ENCODE measurements at places on chromosomes 12 and 14.

- no peak for DNase-seq
Observed at GRCh38 chr12:117805865-117806264, 162.9 kb downstream of the KSR2 start.

GRCh38 chr12:106903241-106903945 lies 52.3 kb upstream of the TMEM263 start:
- peak; percentile 59 for DNase-seq

DNA sequence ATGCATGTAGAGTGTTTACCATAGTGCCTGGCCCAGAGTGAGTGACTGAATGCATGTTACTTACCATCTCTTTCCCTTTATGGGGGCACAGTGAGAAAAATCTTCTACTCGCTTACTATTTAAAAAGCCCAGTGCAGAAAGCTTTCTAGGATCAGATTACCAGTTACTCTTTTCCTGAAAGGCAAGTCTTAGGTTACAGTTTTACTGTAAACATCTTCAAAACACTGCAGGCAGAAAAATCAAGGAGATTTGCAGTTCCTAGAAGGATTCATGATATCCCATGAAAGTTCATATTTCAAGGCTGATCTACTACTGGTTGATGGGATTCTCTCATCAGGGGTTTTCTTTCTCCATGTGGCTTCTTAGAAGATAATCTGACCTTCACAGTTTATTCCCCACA lies 29.3 kb upstream of the DAAM1 start:
- no peak for DNase-seq

- no peak for DNase-seq
Observed at GRCh38 chr12:64682572-64683277, 72.4 kb downstream of the RASSF3 start.

Data from kidney glomerular epithelial cell (primary cell).